ENCODE measurements at places on chromosomes 4 and X.

DNA sequence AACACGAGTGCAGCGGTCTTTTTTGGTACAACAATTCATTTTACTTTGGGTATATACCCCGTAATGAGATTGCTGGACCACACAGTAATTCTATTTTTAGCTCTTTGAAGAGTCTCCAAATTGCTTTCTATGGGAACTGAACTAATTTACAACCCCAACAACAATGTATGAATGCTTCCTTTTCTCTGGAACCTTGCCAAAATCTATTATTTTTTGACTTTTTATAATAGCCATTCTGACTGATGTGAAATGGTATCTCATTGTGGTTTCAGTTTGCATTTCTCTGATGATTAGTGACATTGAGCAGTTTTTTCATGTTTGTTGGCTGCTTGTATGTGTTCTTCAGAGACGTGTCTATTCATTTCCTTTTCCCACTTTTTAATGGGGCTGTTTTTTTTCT lies 240.8 kb downstream of the STK32B start:
- no peak for DNase-seq

GRCh38 chr4:58749206-58749605 lies 1639.0 kb upstream of the IGFBP7 start:
- no peak for DNase-seq

DNA sequence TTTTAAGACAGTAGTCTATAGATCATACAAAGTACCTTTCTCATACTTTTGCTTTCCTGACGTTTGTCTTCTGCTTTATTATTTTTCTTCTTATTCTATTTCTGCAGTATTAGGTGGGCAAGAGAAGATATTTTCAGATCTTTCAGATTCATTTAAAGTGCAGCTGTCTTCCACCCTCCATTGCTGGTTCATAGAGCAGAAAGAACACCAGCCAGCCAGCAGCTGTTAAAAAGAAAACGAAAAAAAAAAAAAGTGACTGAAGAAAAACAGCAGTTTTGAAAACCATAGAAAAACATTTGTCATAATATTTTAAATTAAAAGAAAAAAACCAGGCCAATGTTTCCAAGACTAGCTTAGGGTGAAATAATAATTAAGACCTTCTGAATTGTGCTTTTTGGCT lies 42.9 kb downstream of the SMAD1 start:
- DNase-seq: no peak

DNA sequence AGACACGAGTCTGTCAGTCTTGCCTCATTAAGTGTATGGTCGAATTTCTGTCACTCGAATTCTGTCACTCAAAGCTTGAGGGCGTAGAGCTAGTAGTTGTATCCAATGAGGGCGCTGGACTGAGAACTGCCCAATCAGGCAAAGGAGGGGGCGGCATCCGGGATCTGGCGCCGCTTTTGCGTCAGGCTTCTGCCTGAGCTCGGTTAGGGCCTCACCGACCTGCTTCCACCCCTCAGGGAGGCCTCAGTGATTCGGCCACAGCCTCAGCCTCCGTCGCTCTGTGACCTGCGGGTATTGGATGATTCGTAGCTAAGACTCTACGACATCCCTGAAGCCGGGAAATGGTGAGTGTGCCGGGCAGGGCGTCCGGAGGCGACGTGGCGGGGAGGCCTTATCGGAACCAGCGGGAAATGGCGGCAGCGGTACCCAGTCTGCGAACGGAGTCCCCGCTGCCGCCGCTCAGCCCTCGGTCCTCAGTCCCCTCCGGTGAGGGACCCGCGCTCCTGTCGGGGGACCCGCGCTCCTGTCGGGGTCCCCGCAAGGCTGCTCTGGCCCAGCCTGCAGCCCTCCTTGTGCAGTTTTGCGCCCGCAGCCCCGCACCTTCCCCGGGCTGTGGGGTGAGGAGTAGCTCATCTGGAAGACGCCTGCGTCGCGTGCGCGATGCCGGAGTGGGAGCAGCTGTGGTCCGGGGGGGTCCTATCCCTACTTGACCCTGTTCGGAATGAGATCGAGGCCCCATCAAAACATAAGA lies 88.3 kb downstream of the ZNF718 start:
- DNase-seq: no peak

DNA sequence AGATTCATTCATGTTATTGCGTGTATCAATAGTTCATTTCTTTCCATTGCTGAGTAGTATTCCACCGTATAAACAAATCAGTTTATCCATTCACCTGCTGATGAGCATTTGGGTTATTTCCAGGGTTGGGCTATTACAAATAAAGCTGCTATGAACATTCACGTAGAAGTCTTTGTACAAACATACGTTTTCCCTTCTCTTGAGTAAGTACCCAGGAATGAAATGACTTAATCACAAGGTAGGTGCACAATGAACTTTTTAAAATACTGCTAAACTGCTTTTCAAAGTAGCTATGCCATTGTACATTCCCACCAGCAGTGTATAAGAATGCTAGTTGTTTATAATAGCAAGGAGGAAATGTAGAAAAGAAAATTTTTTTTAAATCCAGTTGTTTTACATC lies 35.9 kb downstream of the SYTL4 start:
- DNase-seq: no peak

GRCh38 chr4:109183931-109184490 lies 118.4 kb downstream of the COL25A1 start:
- DNase-seq: no peak

DNA sequence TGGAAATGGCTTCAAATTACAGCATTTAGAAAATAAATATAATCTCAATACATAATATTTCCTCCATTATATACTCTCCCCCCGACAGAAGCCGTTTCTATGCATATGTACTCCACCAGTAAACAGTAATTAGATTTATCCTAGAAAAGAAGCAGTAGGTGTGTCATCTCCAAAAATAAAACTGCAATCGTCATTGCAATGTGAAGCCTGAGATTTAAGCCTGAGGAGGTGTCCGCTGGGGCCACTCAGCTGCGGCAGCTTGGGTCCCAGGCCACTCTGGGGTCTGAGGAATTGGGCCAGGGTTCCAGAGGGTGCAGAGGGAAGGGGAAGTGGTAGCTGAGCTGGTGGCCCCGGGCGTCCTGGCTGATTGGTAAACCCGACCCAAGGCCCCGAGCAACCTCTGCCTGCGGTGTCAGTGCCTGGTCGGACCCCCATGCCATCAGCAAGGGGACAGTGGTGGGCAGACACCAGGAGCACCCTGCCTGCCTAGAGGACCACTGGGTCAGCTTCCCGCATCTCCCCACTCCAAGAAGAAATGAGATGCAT lies 7.8 kb upstream of the MXD4 start:
- DNase-seq: no peak

- DNase-seq: peak; percentile 43
These were observed 3.1 kb upstream of the NR3C2 start for GRCh38 chr4:148445071-148445859.

DNA sequence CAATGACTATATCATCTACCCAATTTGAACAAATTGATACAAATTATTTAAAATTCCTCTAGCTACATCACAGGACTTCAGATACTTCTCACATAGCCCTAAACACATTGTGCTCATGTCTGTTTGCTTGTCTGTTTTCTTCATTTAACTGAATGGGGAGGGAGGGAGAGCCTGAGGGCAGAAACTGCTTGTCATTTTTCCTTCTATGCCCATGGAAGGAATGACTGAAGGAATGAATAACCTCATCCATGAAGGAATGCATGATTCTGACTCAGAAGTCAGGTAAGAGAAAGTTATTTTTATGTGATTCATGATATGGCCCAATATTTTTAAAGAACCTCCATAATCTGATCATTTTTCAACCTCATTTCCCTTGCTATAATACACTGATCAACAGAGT lies 418.0 kb upstream of the PITX2 start:
- no peak for DNase-seq

GRCh38 chrX:99077099-99077498 lies 1333.0 kb downstream of the PCDH19 start:
- no peak for DNase-seq

DNA sequence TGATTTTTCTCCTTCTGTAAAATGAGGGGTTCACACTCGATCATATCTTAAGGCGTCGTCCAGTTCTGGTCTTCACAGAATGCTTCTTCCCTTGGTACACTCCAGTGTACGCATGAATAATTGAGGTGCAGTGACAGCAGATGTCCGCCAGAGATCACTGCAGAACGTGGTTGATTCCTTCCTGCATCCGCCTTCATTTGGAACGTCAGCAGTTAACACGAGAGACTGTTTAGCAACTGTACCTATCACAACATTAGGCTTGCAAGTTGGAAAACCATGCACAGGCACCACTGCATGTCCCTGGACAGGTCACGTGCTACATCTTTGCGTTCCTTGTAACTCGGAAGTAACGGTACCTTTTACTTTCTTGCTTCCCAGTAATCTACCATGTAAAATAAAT lies 66.0 kb upstream of the GEMIN8 start:
- no peak for DNase-seq

DNA sequence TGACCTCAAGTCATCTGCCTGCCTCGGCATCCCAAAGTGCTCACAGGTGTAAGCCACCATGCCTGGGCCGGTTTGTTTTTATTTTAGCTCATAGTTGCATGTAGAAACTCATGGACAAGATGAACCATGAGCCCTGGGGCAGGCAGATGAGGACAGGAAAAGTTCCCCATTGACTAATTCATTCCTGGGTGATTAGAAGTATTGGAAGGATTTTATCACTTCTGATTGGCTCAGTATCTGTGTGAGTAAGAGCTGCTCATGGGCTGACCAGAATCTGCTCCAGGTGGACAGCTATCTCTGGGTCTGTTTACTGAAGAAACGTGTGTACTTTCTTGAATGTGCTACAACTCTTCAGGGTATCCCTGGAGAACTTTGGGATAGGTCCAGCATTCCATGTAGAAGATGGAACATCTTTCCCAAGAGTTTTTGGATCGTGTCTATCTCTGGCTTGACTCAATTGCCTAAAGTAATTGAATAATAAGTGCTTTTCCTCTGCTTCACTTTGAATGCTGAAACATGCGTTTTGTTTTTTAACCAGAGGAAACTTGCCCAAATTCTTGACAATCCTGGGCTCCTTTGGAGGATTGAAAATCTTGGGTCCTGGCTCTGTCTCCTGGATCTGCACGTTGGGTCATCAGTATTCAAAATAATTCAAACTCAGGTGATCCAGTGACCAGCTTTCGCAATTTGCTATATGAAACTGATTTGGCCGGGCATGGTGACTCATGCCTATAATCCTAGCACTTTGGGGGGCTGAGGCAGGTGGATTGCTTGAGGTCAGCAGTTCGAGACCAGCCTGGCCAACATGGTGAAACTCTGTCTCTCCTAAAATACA lies 88.6 kb upstream of the DHRSX start:
- no peak for DNase-seq

GRCh38 chr4:31052519-31052918 lies 332.4 kb downstream of the PCDH7 start:
- no peak for DNase-seq

DNA sequence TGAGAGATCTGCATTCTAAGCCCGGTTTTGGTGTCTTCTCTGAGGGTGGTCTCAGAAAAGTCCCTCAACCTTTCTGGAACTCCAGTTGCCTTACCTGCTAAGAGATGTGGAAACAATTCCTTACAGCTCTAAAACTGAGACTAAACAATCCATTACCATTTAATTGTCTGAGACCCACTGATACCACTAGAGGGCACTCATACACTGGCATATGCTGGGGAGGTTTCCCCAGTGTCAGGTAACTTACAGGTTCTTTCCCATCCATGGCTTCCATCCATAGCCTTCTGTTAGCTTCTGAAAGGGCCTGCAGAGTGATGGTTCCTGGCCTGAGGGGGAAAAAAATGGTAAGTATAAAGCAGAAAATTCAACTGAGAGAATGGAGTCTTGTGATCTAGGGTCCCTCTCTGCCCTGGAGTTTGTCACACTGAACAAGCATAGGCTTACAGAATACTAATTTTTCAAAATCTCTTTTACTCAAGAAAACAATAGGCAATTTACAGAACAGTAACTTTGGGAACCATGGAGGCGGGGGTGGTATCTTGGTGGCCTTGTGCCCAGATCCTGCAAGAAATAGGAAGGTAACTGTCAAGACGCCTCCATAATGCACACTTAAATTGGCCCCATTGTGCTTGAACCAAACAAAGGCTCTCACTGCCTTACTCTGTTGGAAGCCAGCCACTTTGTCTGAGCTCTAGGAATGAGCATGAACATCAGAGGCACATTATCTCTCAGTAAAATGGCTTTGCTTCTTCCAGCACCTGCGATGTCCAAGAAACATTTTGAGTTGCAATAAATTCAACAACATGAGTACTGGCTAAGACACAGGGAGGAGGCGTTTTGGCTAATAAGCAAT lies 236.1 kb downstream of the OPHN1 start:
- no peak for DNase-seq

GRCh38 chr4:149912000-149912399 lies 96.4 kb upstream of the IQCM start:
- no peak for DNase-seq

DNA sequence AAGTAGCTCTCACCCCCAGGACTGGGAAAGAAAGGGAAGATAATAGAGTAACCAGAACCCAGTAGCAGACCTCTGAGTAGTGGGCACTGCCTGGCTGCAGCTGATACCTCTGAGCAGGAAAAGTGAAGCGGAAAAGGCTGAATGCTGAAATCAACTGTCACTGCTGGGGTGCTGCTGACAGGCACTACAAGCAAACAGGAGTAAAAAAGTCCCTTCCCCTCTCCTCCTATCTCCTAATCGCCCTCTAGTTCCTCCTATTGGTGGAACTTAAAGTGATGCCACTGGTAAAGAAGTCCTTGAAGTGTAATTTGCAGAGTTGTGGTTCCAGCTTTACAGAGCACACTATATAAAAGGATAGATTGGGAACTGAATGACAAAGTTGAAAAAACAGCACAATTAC lies 32.8 kb upstream of the GLRB start:
- no peak for DNase-seq

- no peak for DNase-seq
These were observed 70.6 kb downstream of the PKD2 start for GRCh38 chr4:88077911-88078524.

DNA sequence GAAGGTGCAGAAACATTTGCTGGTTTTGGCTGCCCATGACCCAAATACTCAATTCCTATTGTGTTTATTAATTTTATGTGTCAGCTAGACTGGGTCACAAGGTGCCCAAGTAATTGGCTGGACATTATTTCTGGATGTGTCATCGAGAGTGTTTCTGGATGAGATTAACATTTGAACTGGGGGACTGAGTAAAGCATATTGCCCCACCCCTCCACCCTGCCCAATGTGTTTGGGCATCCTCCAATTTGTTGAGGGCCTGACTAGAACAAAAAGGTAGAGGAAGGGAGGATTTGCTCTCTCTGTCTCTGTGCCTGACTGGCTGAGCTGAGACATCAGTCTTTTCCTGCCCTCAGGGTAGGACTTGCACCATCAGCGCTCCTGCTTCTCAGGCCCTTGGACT lies 29.7 kb upstream of the LCORL start:
- no peak for DNase-seq

DNA sequence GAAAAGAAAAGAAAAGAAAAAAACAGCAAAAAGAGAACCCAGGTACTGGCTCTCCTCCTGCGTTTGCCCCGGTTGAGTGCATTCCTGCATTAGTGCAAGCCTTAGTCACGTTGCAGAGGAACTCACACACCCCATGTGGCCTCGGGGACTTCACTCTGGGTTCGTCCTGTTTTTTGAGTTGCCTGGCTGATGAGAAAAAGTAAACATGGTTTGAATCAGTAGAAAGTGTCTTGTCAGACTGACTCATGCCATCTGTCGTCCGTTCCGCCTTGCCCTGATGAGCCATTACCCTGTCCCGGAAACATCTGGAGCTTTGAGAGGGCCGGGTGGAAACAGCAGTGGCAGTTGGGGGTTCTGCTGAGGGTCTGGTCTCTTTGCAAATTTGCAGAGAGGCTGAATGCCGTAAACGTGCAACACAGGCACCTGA lies 16.3 kb downstream of the CD99 start:
- DNase-seq: no peak

- DNase-seq: no peak
These were observed 18.3 kb upstream of the EIF1AX start for GRCh38 chrX:20159797-20160385.

GRCh38 chr4:11739992-11740391 lies 311.3 kb upstream of the HS3ST1 start:
- no peak for DNase-seq

Measured in stimulated activated CD8-positive, alpha-beta memory T cell treated with anti-CD3 and anti-CD28 coated beads, Interleukin-15, amount 100 ng/mL, for 1 hour (primary cell).